ENCODE measurements at places on chromosomes 1 and 21.

- DNase-seq: no peak
These were observed 203.3 kb upstream of the IVNS1ABP start for GRCh38 chr1:185520188-185520920.

- DNase-seq: no peak
These were observed 4.3 kb upstream of the MX2 start for GRCh38 chr21:41357546-41357945.

DNA sequence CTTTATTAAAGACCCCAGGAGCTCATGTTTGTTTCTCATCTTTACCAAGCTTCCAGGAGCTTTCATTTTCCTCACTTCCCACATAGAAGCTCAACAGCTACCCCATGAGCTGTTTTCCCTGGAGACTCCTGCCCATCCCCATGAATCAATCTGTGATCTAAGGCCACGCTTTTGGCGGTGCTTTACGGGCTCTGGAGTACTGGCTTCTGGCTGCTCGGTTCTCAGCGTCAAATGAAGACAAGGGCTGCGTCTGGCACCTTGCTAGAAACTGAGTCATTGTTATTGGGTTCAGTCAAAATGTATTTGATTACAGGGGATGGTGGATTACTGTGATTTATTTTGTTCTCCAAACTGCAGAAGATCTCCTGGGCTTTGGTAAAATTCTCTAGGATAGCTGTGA is 39.9 kb downstream of the ACP6 start:
- no peak for DNase-seq

DNA sequence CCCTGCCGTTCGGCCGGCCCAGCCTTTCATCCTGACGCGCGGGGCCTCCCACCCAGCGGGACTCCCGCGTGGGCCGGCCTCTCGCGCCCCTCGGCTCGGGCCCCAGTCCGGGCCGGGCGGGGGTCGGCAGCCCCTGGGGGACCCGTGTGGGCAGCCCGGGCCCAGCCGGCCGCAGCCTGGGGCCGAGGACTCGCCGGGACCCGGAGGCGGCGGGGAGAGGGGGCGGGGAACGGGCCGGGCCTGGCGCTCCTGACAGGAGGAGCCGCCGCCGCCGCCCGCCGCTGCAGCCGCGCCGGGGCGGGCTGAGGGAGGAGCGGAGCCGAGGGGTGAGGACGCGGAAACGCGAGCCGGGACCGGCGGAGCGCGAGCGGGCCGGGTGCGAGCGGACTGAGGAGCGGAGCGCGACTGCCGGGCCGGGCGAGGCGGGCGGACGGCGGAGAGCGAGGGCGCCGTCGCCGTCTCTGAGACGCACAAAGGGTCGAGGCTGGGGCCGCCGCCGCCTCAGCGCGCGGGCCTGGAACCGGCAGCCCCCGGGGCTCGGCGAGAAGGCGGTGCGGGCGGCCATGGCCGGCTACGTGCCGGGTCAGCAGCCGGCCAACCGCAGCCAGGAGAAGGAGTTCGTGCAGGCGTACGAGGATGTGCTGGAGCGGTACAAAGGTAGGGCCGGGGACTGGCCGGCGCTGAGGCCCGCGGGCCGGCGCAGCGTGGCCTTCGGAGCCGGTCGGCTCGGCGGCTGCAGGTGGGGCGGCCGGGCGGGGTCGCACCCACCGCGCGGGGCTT is 79.1 kb downstream of the NDUFS5 start:
- DNase-seq: peak; percentile 85

DNA sequence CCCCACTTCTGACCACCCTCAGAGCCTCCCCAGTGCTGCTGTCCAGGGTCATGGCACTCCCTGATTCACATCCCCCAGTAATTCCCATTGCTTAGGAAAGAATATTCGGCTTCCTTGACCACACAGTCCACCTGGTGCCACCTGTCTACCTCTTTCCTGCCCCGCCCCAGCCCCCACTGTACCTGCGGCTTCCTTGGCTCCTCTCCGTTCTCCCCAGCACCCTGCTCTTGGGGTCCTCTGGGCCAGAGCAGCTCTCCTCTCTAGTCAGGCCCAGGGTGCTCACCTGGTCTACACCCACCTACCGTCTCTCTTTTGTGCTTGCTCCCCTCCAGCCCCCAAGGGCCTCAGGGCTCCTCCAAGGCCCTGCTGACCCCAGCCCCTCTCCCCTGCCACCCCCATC is 142.6 kb downstream of the PEX14 start:
- DNase-seq: no peak
